ENCODE measurements at places on chromosomes 6 and 20. TPM values are rescaled to one million over a fixed set of nuclear protein-coding genes. Genes with fewer than 3 reads are reported as not detected.

Gene BMP7
- not detected for total RNA-seq

Gene POU3F2
- not detected for total RNA-seq

Gene CRYBG1
- 3.1 TPM for total RNA-seq

Gene TREM1
- 0.29 TPM for total RNA-seq

Gene C6orf15
- not detected for total RNA-seq

Gene GNAS-AS1
- 1.0 TPM for total RNA-seq

Gene PNLDC1
- not detected for total RNA-seq

Gene BPIFB2
- not detected for total RNA-seq

Gene THEMIS
- total RNA-seq: not detected

Gene MYL9
- 127 TPM for total RNA-seq

Gene TRIM27
- total RNA-seq: 65.1 TPM

Gene SLC17A5
- total RNA-seq: 49.7 TPM

Gene TAP1
- total RNA-seq: 60.0 TPM

Gene BTNL2
- total RNA-seq: not detected

Gene HAO1
- total RNA-seq: not detected

Gene UNC93A
- not detected for total RNA-seq

Gene DPPA5
- not detected for total RNA-seq

Gene THBD
- 7.9 TPM for total RNA-seq

Gene ECHDC1
- 71.3 TPM for total RNA-seq

Gene CPXM1
- 0.72 TPM for total RNA-seq

Gene TP53INP2
- 7.9 TPM for total RNA-seq

Gene XKR7
- total RNA-seq: not detected

Gene HLA-DRB1
- 0.14 TPM for total RNA-seq

Gene IL17A
- not detected for total RNA-seq

Gene RIMS4
- total RNA-seq: not detected

All from placental pericyte (primary cell).